Esophagus muscularis mucosa (tissue), 4 donors: ENCODE measurements at places on chromosomes 5 and 9. TPM values are rescaled to one million over a fixed set of nuclear protein-coding genes. Genes with fewer than 3 reads are reported as not detected.
A peak's percentile ranks its signal among the peaks of the same experiment; 100 is the strongest.

GRCh38 chr5:173851595-173852243 is 36.4 kb upstream of the CPEB4 start:
- H3K27me3 ChIP-seq = no peaks in the 10 kb centered on the region
- no peaks in the 10 kb centered on the region for H3K36me3 ChIP-seq
- H3K4me3 ChIP-seq = no peak overlapping the region
- no peak overlapping the region for H3K27ac ChIP-seq
- DNase-seq = no peak

C5orf58 gene
- total RNA-seq = not detected

- H3K4me3 ChIP-seq = no peak overlapping the region
- H3K27ac ChIP-seq = no peak overlapping the region
- H3K36me3 ChIP-seq = no peaks in the 10 kb centered on the region
- H3K4me1 ChIP-seq = no peaks in the 10 kb centered on the region
- H3K27me3 ChIP-seq = no peaks in the 10 kb centered on the region
Observed at GRCh38 chr5:59562756-59563389, 330.7 kb downstream of the PDE4D start.

FBXW2 gene
- 36.9 TPM for total RNA-seq

GRCh38 chr9:99253772-99254431 is 31.8 kb downstream of the SEC61B start:
- H3K27ac ChIP-seq = no peak overlapping the region
- H3K36me3 ChIP-seq = no peaks in the 10 kb centered on the region
- no peak overlapping the region for H3K4me3 ChIP-seq
- H3K4me1 ChIP-seq = peaks cover 14% of the 10 kb centered on the region
- no peaks in the 10 kb centered on the region for H3K27me3 ChIP-seq
- no peak for DNase-seq

PIGO gene
- total RNA-seq = 9.6 TPM

PTGDS gene
- total RNA-seq = 25.7 TPM

RPS23 gene
- total RNA-seq = 2,822 TPM

DNA sequence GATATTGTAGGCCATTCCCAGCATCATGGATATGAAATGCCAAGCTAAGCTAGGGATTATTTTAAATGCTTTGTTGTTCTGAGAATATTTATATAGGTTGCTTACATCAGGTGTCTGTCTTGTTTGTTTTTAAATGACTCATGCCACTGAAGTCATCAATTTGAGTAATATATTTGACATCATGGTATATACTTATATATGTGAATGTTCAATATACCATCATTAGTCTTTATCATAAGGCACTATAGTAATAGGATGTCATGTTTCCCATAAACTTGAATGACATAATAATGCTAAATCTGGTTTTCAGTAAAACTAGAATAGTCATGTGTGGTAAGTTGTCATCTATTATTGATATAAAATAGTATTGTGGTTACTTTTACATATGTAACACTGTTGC is 13.1 kb downstream of the C9orf85 start:
- H3K27me3 ChIP-seq = no peaks in the 10 kb centered on the region
- peaks cover 7% of the 10 kb centered on the region for H3K4me1 ChIP-seq
- no peak overlapping the region for H3K4me3 ChIP-seq

DNA sequence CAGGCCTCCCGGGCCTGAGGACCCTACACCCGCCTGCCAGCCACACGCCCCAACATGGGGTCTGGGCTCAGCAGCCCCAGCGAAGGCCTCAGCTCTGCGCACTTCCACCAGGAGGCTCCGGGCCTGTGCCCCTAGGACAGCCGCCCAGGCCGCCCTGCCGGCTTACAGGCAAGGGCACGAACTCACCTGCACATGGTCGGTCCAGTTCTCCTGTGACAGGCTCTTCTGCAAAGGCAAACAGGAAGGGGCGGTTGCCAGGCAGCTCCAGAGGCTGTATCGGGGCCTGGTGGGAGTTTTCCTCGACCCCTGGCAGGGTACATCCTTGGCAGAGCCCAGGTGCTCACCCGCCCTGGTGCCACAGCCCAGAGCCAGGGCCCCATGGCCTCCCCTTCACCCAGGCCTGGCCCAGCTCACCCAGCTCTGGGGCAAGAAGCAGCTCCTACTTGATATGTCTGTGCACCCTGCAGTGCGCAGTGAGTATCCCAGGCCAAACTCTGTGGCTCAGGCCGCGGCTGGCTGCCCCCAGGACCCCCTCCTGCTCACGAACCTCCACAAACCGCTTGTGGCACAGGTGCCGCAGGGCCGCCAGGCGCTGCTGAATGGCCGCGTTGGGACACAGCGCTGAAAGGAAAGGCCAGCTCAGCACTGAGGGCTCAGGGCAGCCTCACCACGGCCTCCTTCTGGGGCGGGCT is 52.2 kb upstream of the NRARP start:
- H3K27me3 ChIP-seq = no peaks in the 10 kb centered on the region
- no peak overlapping the region for H3K4me3 ChIP-seq
- peak overlapping the region; percentile 27 for H3K27ac ChIP-seq
- H3K4me1 ChIP-seq = peaks cover 17% of the 10 kb centered on the region

SV2C gene
- total RNA-seq = 0.23 TPM

OTULINL gene
- total RNA-seq = 7.1 TPM

- no peak for DNase-seq
- no peaks in the 10 kb centered on the region for H3K36me3 ChIP-seq
- H3K4me1 ChIP-seq = no peaks in the 10 kb centered on the region
- H3K27me3 ChIP-seq = no peaks in the 10 kb centered on the region
Observed at GRCh38 chr9:87891754-87892153, 9.1 kb downstream of the SPATA31E1 start.

SPATA6L gene
- total RNA-seq = 1.3 TPM
